ENCODE measurements at places on chromosomes 6 and 20.

DNA sequence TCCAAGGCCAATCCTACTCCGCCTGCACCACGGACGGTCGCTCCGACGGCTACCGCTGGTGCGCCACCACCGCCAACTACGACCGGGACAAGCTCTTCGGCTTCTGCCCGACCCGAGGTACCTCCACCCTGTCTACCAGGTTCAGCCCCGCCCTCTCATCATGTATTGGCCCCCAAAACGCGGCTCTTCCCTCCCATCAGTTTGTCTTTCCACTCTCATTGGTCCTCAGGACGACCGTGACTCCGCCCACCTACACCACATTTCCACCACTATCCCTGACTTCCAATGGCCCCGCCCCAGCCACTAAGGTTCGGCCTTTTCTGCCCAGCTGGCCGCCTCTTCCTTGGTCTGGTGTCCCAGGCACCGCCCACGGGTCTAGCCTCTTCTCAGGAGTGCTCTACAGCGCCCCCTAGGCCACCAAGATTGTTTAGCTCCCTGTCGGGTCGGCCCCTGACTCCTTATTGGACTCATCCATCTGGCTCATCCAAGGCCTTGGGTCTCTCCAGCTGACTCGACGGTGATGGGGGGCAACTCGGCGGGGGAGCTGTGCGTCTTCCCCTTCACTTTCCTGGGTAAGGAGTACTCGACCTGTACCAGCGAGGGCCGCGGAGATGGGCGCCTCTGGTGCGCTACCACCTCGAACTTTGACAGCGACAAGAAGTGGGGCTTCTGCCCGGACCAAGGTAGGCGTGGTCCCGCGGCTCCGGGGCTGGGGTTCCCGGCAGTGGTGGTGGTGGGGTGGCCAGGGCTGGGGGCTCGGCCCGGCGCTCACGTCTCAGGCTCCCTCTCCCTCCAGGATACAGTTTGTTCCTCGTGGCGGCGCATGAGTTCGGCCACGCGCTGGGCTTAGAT lies 3.1 kb downstream of the MMP9 start:
- no peak for DNase-seq

GRCh38 chr20:58634521-58635278 lies 16.4 kb upstream of the STX16 start:
- no peak for DNase-seq

DNA sequence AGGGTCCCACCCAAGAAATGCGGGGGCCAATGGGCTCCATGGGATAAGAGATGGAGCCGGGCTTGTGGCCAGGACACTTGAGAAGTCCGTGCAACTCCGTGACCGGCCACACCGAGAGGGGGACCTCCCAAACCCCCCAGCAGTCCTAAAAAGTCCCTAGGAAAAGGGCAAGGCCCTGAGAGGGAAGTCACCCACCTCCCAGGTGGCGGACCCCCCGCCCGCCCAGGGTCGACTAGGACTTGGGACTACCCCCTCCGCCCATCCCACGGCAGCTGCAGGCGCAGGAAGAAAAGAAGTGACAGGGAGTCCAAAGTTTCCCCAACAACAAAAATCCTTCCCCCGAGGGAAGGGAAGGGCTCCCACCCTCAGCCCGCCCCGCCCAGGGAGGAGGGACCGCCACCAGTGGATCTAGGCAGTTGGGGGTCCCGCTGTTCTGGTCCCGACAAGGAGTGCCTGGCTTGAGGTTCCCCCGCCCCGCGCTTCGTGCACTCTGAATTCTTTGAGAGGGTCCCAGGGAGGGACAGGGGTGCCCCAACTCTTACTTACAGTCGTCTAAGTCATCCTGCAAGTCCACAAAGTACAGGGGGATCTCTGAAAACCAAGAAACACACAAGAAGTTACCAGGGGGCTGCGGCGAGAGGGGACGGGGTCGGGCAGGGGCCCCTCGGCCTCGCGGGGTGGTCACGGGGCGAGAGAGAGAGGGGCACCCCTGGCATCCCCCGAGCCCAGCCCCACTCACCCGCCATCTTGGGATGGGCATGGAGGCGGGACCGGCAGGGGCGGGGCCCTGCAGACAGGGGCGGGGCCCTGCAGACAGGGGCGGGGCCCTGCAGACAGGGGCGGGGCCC lies 611 bp upstream of the RAB22A start:
- DNase-seq = peak; percentile 24

DNA sequence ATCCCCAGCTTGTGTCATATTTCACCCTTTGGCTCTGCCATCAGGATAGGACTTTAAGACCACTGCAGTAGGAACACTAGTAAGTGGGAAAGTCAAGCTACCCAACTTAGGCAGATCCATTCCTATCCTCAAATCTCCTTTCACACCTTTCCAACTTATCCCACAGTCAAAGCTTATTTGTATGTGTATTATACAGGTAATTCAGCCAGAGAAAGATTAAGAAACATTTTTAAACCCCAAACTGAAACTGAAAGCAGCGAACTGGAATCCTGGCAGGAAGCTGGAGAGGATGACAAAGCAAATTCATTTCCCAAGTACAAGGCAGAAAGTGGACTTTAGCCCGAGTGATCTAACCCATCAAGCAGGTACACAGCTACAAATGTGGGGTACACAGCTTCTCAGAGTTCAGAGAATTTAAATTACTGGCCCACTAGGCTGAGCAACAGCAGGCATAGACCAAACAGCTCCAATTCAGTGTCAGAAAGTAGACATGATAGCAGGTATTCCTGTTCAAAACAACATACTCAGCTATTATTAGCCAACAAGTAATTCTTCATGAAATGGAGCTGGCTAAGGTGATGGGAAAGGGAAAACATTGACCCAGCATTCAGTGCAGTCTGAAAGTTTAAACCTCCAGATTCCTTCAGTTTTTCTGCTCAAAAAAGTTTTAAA lies 39.1 kb downstream of the ILRUN start:
- DNase-seq = peak; percentile 83

GRCh38 chr20:1332749-1333300 lies 3.9 kb upstream of the SDCBP2 start:
- DNase-seq = no peak

- no peak for DNase-seq
Measured at GRCh38 chr20:20562507-20562906, 149.9 kb downstream of the RALGAPA2 start.
